Peyer's patch (tissue), 4 donors: ENCODE measurements at places on chromosomes 13 and 19. TPM values are rescaled to one million over a fixed set of nuclear protein-coding genes. Genes with fewer than 3 reads are reported as not detected.

- no peak for DNase-seq
Observed at GRCh38 chr13:30850867-30851211, 55.2 kb upstream of the MEDAG start.

The TRPC4 gene
- total RNA-seq = not detected

DNA sequence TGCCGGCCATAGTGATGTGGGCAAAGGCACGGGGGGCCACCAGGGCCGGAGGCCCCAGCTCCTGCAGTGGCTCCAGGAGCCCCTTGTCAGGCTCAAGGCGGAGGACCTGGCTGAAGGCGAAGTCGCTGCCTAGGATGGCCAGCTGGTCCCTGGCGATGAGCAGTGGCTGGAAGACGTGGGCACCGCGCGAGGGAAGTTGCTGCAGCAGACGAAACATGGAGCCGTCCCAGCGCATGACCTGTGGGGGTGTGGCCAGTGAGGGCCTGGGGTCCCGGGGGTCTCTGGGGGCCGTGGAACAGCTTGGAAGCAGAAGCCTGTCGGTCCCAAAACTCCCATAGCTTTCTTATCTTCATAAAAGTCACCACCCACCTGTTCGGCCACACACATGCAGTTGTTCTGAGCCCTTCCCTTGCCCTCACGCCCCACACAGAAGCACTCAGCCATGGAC is 9.6 kb downstream of the LGI4 start:
- DNase-seq = peak; percentile 63

The CYP4F8 gene
- not detected for total RNA-seq

The ZNF729 gene
- not detected for total RNA-seq

The SLC8A2 gene
- not detected for total RNA-seq

- no peak for DNase-seq
Observed at GRCh38 chr13:57527114-57527735, 104.3 kb upstream of the PCDH17 start.

GRCh38 chr13:33182729-33183128 is 102.8 kb downstream of the STARD13 start:
- DNase-seq = no peak

GRCh38 chr13:52600666-52601065 is 41.6 kb upstream of the HNRNPA1L2 start:
- DNase-seq = no peak

DNA sequence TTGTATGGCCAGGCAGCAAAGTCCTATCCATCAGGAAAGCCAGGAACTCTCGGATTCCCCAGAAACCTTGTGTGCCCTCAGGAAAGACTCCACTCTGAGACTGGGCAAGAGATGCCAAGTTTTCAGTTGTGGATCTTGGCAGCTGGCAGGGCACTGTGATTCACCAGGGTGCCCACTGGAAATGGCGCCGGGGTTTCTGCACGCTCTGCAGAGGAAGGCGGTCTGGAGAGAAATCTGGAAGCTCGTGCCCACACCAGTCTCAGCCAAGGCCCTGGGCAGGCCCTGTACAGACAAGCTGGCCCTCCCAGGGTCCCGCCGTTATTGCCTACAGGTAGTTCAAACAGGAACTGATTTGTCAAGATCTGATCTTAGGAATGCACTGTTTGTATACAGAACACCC is 4.9 kb downstream of the NAPA start:
- DNase-seq = no peak

GRCh38 chr13:91817250-91817649 is 418.8 kb downstream of the GPC5 start:
- DNase-seq = no peak

- no peak for DNase-seq
Observed at GRCh38 chr13:24788538-24788937, 24.6 kb downstream of the RNF17 start.

DNA sequence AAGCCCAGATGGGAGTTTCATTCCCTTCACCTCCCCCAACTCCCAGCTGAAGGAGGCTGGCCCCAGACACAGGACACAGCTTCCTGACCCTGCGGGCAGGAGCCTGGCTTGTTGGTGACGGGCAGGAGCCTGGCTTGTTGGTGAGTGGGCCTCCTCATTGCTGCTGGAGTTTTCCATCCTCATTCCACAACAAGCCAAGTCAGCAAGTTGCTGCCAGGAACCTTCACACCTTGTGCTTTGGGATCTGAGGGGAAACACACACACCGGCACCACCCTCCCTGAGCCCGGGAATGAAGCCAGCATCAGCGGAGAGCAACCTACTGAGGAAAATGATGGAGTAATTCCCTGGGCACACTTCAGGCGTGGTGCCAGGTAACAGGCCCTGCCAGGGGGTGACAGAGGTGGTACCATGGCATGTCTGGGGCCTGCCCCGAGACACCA is 74.9 kb downstream of the ALOX5AP start:
- DNase-seq = no peak

The CDC42EP5 gene
- total RNA-seq = 133 TPM

The BCAM gene
- 34.3 TPM for total RNA-seq

GRCh38 chr13:23703246-23703860 is 133.1 kb downstream of the TNFRSF19 start:
- DNase-seq = no peak

- no peak for DNase-seq
Observed at GRCh38 chr13:40568246-40569023, 98.0 kb downstream of the FOXO1 start.

DNA sequence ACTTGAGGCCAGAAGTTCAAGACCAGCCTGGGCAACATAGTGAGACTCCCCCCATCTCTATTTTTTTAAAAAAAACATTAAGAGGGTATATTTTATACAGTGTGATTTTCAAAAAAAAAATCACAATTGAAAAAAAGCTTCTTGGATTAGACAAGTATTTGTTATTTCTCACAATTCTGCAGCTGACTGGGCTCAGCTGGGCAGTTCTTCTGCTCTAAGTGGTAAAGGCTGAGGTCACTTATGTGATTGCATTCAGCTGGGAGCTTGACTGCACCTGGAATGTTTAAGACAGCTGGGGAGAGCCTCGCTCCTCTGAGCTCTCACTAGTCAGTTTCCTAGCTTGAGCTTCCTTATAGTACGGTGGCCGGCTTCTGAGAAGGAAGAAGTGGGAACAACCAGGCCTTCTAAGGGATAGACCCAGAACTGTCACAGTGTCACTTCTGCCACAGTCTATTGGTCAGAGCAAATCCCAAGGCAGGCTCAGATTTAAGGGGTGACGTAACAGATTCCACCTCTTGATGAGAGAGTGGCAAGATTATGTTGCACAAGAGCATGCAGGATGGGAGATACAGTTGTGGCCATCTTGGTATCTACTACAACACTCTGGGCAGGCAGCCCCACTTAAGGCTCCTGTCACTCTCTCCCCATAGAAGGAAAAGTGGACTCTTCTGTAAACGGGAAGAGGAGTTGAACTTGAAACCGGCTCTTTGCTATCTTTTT is 19.7 kb upstream of the IRGC start:
- no peak for DNase-seq

GRCh38 chr19:40360708-40361241 is 12.3 kb downstream of the PLD3 start:
- no peak for DNase-seq

DNA sequence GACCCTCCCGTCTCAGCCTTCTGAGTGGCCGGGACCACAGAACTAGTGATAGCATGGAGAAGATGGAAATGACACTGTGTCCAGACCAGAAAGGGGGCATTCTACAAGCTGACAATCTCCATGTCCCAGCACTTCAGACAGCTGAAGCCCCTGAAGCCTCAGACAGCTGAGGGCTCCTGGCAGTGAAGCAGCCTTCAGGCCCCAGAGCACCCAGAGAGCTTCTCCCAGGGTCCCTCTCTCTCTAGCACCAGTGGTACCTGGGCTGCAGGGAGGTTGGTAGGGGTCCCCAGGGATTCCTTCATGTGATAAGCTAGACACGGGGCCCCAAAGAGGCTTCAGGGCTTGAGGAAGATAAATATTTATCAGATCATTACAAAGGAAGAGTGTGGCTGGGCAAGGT is 7.6 kb upstream of the POP4 start:
- DNase-seq = no peak

- no peak for DNase-seq
Observed at GRCh38 chr13:33186861-33187291, 98.7 kb downstream of the STARD13 start.

DNA sequence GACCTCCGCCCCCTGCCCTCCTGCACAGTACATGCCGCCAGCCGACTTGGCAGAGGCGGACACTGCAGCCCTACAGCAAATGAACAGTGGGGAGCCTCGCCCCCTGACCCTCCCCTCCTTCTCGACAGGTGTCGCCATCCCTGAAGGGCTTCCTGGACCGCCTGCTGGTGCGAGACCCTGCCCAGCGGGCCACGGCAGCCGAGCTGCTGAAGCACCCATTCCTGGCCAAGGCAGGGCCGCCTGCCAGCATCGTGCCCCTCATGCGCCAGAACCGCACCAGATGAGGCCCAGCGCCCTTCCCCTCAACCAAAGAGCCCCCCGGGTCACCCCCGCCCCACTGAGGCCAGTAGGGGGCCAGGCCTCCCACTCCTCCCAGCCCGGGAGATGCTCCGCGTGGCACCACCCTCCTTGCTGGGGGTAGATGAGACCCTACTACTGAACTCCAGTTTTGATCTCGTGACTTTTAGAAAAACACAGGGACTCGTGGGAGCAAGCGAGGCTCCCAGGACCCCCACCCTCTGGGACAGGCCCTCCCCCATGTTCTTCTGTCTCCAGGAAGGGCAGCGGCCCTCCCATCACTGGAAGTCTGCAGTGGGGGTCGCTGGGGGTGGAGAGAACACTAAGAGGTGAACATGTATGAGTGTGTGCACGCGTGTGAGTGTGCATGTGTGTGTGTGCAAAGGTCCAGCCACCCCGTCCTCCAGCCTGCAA is 18.3 kb upstream of the NCCRP1 start:
- DNase-seq = no peak

DNA sequence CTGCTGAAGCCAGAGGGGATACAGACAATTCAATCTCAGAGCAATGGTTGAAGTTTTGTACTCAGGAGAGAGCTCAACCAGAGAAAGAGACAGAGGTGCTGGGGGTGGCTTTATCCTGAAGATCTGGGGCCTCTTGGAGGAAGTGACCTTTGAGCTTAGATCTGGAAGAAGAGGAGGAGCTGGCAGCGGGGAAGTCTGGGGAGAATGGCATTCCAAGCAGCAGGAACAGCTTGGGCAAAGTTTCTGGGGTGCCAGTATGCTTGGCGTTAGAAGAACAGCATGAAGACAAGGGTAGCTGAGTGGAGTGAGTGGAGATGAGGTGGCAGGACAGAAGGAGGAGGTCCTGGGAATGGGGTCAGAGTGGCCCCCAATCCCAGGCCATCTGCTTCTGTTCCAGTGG is 11.3 kb downstream of the MAST3 start:
- peak; percentile 75 for DNase-seq

GRCh38 chr13:92938486-92939020 is 288.1 kb upstream of the GPC6 start:
- no peak for DNase-seq

The ZNF567 gene
- total RNA-seq = 9.1 TPM
